ENCODE measurements at places on chromosomes 2 and 18. TPM values are rescaled to one million over a fixed set of nuclear protein-coding genes. Genes with fewer than 3 reads are reported as not detected.

GRCh38 chr2:196335221-196335634 is 163.8 kb upstream of the STK17B start:
- H3K36me3 ChIP-seq = no peaks in the 10 kb centered on the region
- H3K4me3 ChIP-seq = no peak overlapping the region
- no peak overlapping the region for H3K27ac ChIP-seq
- H3K4me1 ChIP-seq = no peaks in the 10 kb centered on the region
- H3K27me3 ChIP-seq = no peaks in the 10 kb centered on the region

- H3K27me3 ChIP-seq = no peaks in the 10 kb centered on the region
- H3K27ac ChIP-seq = peak overlapping the region; percentile 62
- H3K4me3 ChIP-seq = no peak overlapping the region
- no peak for DNase-seq
Measured at GRCh38 chr2:69789772-69790600, 39.5 kb upstream of the GMCL1 start.

- no peak overlapping the region for H3K27ac ChIP-seq
- H3K4me1 ChIP-seq = no peaks in the 10 kb centered on the region
- H3K36me3 ChIP-seq = no peaks in the 10 kb centered on the region
- no peak for DNase-seq
- H3K27me3 ChIP-seq = no peaks in the 10 kb centered on the region
Measured at GRCh38 chr2:100614455-100615000, 51.7 kb downstream of the PDCL3 start.

DNA sequence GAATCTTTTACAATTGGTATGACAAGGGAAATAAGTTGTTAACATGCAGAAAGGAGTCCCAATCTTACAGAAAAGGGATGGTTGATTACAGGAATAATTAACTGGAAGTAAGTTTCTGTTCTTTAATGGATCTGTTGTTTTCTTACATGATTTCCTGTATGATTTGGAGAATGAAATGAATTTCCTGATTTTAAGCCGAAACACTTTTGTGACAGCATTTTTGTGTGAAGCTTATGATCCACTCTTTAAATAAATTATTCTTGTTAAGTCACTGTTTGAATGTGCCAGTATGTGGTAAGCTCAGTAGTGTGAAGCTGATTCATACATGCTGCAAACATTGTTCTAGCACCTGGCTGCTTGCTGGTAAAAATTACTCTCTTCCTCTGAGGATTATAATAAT is 516.2 kb downstream of the DCDC2C start:
- no peaks in the 10 kb centered on the region for H3K27me3 ChIP-seq
- H3K36me3 ChIP-seq = no peaks in the 10 kb centered on the region
- no peak overlapping the region for H3K4me3 ChIP-seq
- H3K4me1 ChIP-seq = no peaks in the 10 kb centered on the region
- H3K27ac ChIP-seq = no peak overlapping the region
- DNase-seq = no peak

DNA sequence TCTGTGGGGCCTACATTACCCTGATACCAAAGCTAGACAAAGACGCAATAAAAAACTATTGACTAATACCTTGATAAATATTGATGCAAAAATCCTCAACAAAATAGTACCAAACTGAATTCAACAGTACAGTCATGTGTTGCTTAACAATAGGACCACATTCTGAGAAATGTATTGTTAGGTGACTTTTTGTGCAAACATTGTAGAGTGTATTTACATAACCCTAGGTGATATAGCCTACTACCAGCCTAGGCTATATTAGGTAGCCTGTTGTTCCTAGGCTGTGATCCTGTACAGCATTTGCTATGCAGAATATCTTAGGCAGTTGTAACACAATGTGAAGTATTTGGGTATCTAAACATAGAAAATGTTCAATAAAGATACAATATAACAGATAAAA is 36.7 kb downstream of the CCDC138 start:
- H3K4me1 ChIP-seq = no peaks in the 10 kb centered on the region
- peaks cover 5% of the 10 kb centered on the region for H3K36me3 ChIP-seq
- no peak overlapping the region for H3K4me3 ChIP-seq
- no peaks in the 10 kb centered on the region for H3K27me3 ChIP-seq

GRCh38 chr2:211085056-211085680 is 528.8 kb downstream of the CPS1 start:
- no peak overlapping the region for H3K4me3 ChIP-seq
- no peaks in the 10 kb centered on the region for H3K27me3 ChIP-seq
- no peaks in the 10 kb centered on the region for H3K4me1 ChIP-seq

GRCh38 chr2:68031542-68032160 is 31.2 kb downstream of the C1D start:
- H3K27ac ChIP-seq = no peak overlapping the region
- no peaks in the 10 kb centered on the region for H3K36me3 ChIP-seq
- DNase-seq = no peak
- no peak overlapping the region for H3K4me3 ChIP-seq
- H3K27me3 ChIP-seq = no peaks in the 10 kb centered on the region
- no peaks in the 10 kb centered on the region for H3K4me1 ChIP-seq

DNA sequence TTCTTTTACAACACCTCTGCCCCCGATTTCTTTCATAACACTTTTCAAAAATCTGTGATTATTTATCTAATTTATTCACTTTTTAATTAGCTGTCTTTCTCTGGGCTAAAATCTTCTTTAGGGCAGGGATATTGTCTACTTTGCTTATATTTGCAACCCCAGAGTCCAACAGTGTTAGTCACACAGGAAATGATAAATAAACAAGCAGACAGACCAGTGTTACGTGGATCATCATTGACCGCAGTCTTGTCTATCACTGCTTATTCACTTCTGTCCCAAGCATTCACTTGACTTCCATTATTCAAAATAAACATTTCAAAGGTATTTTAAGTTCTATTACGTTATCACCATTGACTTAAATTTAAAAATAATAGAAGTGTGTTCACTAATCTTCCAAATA is 237.6 kb upstream of the UBE2E3 start:
- no peak for DNase-seq

- H3K4me1 ChIP-seq = peaks cover 13% of the 10 kb centered on the region
- H3K27ac ChIP-seq = peak overlapping the region; percentile 87
- DNase-seq = peak; percentile 70
- no peaks in the 10 kb centered on the region for H3K27me3 ChIP-seq
Measured at GRCh38 chr2:70511971-70512729, 41.5 kb downstream of the TGFA start.

GRCh38 chr2:96083064-96083939 is 33.1 kb downstream of the ADRA2B start:
- no peak overlapping the region for H3K27ac ChIP-seq
- H3K4me3 ChIP-seq = no peak overlapping the region
- no peak for DNase-seq
- peaks cover 6% of the 10 kb centered on the region for H3K27me3 ChIP-seq

DNA sequence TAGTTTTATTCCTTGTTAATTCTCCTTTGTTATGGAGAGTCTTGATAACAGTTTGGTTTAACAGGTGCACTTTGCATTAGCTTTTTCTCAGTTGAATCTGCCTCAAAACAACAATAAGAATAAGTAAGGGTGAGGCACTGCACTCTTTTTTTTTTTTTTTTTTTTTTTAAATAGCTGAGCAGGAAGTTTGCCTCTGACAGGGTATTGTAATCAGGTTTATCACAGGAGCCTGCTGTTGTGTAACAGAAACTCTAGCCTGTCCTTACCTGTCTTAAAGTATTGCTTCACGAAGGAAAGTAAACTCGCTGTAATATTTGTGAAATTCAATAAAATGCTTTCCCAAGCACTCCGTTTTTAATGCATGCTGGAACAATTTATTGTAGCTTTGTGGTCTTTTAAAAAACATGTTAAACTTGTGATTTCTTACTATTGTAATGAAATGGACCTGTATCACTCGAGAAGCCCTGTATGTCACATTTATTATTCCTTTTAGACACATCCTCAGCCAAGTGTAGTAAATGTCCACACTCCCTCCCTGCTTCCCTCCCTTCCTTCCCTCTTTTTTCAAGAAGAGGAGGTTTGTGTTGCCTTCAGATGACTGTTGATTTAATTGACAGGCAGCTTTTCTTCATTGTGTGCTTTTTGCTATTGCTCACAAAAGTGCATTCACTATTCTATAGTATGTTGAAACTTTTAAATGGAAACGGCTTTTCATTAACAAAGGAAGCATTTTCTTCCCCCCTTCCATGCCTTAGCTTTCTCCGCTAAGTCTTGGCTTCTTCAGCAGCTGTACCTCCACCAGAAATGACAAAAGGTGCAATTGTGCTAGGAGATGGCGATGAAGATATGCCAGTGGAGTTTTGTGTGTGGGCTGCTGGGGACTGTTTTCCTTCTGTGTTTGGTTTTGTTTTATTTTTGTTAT is 52.7 kb downstream of the TAF1B start:
- no peaks in the 10 kb centered on the region for H3K27me3 ChIP-seq
- H3K36me3 ChIP-seq = no peaks in the 10 kb centered on the region
- DNase-seq = no peak
- no peak overlapping the region for H3K27ac ChIP-seq
- H3K4me3 ChIP-seq = no peak overlapping the region
- H3K4me1 ChIP-seq = peaks cover 29% of the 10 kb centered on the region

DNA sequence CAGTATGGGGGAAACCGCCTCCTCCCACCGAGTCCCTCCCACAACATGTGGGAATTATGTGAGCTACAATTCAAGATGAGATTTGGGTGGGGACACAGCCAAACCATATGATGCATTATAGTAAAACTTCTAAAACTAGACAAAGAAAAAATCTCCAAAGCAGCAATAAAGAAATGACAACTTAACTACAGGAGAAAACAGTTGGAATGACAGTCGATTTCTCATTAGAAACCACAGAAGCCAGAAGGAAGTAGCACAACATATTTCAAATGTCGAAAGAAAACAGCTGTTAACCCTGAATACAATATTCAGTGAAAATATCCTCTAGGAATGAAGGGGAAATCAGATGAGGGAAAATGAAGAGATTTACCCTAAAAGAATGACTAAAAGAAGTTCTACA is 53.5 kb upstream of the TCF4 start:
- no peak for DNase-seq
- no peak overlapping the region for H3K27ac ChIP-seq
- H3K4me3 ChIP-seq = no peak overlapping the region
- H3K4me1 ChIP-seq = no peaks in the 10 kb centered on the region
- H3K27me3 ChIP-seq = no peaks in the 10 kb centered on the region

DNA sequence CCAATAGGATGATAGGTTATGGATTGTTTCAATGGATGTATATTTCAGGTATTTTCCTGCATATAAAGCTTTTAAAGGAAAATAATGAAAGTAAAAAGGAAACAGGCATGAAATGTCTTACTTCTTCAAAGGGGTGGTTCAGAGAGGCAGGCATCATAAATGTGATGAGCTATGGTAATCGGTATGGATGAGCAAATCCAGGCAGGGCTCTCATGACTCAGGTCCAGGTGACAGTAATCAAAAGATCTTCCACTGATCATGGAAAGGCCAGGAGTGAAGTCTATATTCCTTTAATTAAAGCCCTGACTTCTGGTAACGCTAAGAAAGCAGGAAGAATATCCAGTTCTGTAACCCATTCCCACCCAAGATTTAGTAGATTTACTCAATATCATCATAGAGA is 48.7 kb upstream of the RGPD4 start:
- no peaks in the 10 kb centered on the region for H3K27me3 ChIP-seq
- H3K4me3 ChIP-seq = no peak overlapping the region
- no peak overlapping the region for H3K27ac ChIP-seq
- H3K36me3 ChIP-seq = no peaks in the 10 kb centered on the region
- H3K4me1 ChIP-seq = no peaks in the 10 kb centered on the region
- DNase-seq = no peak

DNA sequence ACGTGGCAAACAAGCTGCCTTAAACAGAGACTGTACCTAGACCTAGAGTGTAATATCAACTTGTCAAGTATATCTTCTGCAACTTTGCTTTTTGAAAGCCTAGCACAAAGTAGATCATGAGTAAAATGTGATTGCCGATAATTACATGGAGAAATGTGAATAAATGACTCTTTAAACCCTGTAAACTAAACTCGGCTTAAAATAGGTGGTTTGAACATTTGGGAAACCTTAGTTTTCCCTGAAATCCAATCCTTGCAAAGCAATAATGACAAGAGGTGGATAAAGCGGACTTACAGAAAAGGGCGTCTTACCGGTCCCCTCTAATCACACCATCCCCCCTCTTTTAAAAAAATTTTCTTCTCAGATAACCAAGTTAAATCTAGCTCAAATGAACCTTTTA is 549 bp upstream of the PSMD14 start:
- no peak for DNase-seq

GRCh38 chr2:206611191-206611590 is 31.1 kb upstream of the FAM237A start:
- DNase-seq = no peak
- no peaks in the 10 kb centered on the region for H3K27me3 ChIP-seq
- no peak overlapping the region for H3K4me3 ChIP-seq
- no peaks in the 10 kb centered on the region for H3K36me3 ChIP-seq
- no peak overlapping the region for H3K27ac ChIP-seq
- H3K4me1 ChIP-seq = no peaks in the 10 kb centered on the region

GRCh38 chr2:13682540-13683272 is 949.8 kb upstream of the LRATD1 start:
- H3K4me3 ChIP-seq = no peak overlapping the region
- H3K27ac ChIP-seq = no peak overlapping the region
- H3K27me3 ChIP-seq = no peaks in the 10 kb centered on the region
- H3K4me1 ChIP-seq = no peaks in the 10 kb centered on the region

GRCh38 chr2:227623226-227623625 is 5.9 kb downstream of the SCYGR4 start:
- H3K4me1 ChIP-seq = no peaks in the 10 kb centered on the region
- H3K27me3 ChIP-seq = no peaks in the 10 kb centered on the region
- DNase-seq = no peak

- H3K4me3 ChIP-seq = no peak overlapping the region
- DNase-seq = no peak
- H3K4me1 ChIP-seq = peaks cover 24% of the 10 kb centered on the region
Measured at GRCh38 chr2:70094171-70094977, 7.1 kb downstream of the PCBP1 start.

- peak overlapping the region; percentile 69 for H3K27ac ChIP-seq
- H3K27me3 ChIP-seq = no peaks in the 10 kb centered on the region
- H3K4me3 ChIP-seq = no peak overlapping the region
Measured at GRCh38 chr2:12918835-12919445, 202.2 kb downstream of the TRIB2 start.

- H3K27ac ChIP-seq = peak overlapping the region; percentile 83
- H3K27me3 ChIP-seq = no peaks in the 10 kb centered on the region
- no peak for DNase-seq
- H3K4me3 ChIP-seq = no peak overlapping the region
- H3K4me1 ChIP-seq = peaks cover 63% of the 10 kb centered on the region
- H3K36me3 ChIP-seq = peaks cover 5% of the 10 kb centered on the region
Measured at GRCh38 chr18:12012697-12013096, 31.4 kb downstream of the IMPA2 start.

GRCh38 chr18:32295604-32296003 is 105.8 kb downstream of the MEP1B start:
- no peaks in the 10 kb centered on the region for H3K27me3 ChIP-seq
- no peak overlapping the region for H3K4me3 ChIP-seq
- no peak overlapping the region for H3K27ac ChIP-seq

GRCh38 chr2:161067846-161068350 is 92.3 kb upstream of the TANK start:
- no peak overlapping the region for H3K27ac ChIP-seq
- H3K36me3 ChIP-seq = no peaks in the 10 kb centered on the region
- no peaks in the 10 kb centered on the region for H3K27me3 ChIP-seq
- no peak overlapping the region for H3K4me3 ChIP-seq
- H3K4me1 ChIP-seq = peaks cover 6% of the 10 kb centered on the region

CFC1 gene
- total RNA-seq = 1.1 TPM

MSH2 gene
- 6.4 TPM for total RNA-seq

MSGN1 gene
- not detected for total RNA-seq

DSG2 gene
- total RNA-seq = 59.3 TPM

VPS54 gene
- 24.7 TPM for total RNA-seq

RAB12 gene
- total RNA-seq = 27.7 TPM

MYO1B gene
- 34.0 TPM for total RNA-seq

ZNF397 gene
- total RNA-seq = 34.6 TPM

MC5R gene
- not detected for total RNA-seq

EML6 gene
- total RNA-seq = 1.5 TPM

CTNNA2 gene
- total RNA-seq = not detected
